ENCODE measurements at places on chromosomes 16 and 17.

GRCh38 chr17:81000631-81001357, 9.2 kb downstream of the CHMP6 start:
- peak; percentile 60 for DNase-seq

GRCh38 chr17:51184124-51184523, 17.9 kb downstream of the NME2 start:
- no peak for DNase-seq

- no peak for DNase-seq
Measured at GRCh38 chr17:603406-604114, 111.1 kb downstream of the VPS53 start.

DNA sequence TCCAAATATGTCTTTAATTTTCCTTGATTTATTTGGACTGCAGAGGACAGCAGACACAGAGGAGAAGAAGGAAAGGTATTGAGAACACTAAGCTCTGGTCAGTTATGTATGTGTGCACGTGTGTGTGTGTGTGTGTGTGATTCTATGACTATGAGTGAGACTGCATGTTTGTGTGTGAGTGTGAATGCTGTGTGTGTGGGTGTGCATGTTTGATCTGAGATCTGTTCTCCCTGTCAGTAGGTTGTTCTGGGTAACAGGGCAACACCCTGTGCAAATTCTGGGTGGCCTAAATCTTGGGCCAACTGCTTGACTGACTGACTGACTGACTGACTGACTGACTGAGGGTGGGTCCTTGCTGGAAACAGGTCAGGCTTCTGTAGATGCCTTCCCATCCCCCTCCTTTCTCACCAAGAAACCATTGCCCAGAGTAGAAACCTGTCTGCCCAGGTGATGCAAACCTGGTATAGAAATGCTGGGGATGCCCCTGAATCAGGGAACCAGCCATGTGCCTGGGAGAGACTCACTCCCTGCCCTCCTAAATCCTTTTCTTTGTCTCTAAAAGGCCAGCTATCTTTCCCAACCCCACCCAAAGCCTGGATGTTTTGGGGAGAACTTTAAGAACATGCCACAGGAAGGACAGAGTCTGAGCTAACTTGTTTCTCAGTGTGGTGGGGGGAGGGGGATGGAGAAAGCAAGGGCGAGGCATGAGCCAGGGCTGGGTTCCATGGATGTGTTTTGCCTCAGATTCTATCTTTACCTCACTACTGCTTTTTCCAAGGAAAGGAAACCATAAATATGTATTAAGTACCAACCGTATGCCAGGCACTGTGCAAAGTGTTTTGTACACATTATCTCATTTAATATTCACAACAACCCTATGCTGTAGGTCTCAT, 4.5 kb upstream of the NR1D1 start:
- DNase-seq: no peak

GRCh38 chr17:59373882-59374495, 42.5 kb downstream of the YPEL2 start:
- DNase-seq: no peak

GRCh38 chr17:2749784-2750181, 331 bp upstream of the CCDC92B start:
- DNase-seq: peak; percentile 85

DNA sequence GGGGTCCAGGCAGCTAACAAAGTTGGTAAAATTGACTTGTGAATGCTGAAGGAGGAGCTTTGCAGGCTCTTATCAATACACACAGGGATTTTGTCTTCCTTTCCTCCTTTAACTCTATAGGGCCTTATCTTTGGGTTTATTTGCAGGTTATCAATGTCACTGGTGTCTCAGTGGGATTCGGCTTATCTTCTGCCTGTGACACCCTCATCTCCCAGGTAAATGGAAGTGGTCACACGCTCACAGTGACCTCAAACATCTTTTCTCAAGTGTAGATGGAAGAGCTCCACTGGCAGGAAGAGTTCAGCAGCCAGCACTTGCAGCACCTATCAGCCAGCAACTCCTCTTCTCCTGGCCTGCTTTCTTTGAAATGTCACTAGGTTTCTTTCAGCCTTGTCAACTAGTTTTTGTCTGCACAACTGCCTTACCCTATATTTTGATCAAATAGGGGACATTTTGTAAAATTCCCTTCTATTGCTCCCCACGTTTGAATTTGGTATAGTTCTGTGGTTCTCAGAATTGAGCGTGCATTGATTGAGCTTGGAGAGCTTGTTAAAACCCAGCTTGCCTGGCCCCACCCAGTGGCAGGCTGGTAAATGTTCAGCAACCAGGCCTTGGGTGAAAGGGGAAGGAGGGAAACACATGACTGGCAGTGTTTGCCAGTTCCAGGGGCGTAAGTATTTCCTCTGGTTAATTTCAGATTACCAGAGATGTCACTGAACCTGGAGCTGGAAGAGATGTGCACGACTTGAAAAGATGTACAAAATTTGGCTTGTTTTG, 12.8 kb downstream of the SLC47A1 start:
- DNase-seq: no peak

GRCh38 chr17:57289130-57289529, 32.8 kb downstream of the MSI2 start:
- no peak for DNase-seq

GRCh38 chr16:17106243-17106791, 364.4 kb downstream of the XYLT1 start:
- DNase-seq: no peak

- no peak for DNase-seq
Measured at GRCh38 chr16:71472051-71472450, 10.0 kb upstream of the ZNF23 start.

GRCh38 chr16:26058326-26058725, 366.6 kb downstream of the HS3ST4 start:
- no peak for DNase-seq
